Left forelimb (tissue), 1 donor: ENCODE measurements at places on chromosomes 11 and 22.
A peak's percentile ranks its signal among the peaks of the same experiment; 100 is the strongest.

- no peak for DNase-seq
Measured at GRCh38 chr11:132258875-132259274, 888.5 kb downstream of the NTM start.

GRCh38 chr22:42145175-42145574 is 14.6 kb upstream of the CYP2D6 start:
- DNase-seq, result no peak

GRCh38 chr11:45655012-45655283 is 10.5 kb downstream of the CHST1 start:
- DNase-seq, result no peak

GRCh38 chr11:118078911-118079411 is 2.1 kb downstream of the TMPRSS4 start:
- no peak for DNase-seq

DNA sequence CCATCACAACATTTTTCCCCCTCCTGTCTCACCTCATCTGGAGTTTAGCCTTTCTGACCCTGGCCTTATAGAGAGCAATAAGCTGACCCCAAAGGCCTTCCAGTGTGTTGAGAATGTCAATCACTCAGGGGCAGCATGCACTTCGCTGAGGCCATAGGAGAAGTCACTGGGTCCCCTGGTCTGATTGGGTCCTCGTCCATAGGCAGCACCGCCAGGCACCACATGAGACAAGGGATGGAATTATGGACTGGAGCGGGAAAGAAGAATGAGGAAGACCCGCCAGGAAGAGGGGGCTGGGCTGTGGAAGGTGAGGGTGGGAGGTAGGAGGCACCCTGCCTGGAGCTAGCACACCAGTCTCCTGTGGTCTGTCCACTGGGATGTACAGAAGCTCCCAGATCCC is 72.9 kb downstream of the DSCAML1 start:
- DNase-seq, result no peak

- DNase-seq, result no peak
Measured at GRCh38 chr22:48079505-48080290, 1317.2 kb downstream of the TBC1D22A start.

DNA sequence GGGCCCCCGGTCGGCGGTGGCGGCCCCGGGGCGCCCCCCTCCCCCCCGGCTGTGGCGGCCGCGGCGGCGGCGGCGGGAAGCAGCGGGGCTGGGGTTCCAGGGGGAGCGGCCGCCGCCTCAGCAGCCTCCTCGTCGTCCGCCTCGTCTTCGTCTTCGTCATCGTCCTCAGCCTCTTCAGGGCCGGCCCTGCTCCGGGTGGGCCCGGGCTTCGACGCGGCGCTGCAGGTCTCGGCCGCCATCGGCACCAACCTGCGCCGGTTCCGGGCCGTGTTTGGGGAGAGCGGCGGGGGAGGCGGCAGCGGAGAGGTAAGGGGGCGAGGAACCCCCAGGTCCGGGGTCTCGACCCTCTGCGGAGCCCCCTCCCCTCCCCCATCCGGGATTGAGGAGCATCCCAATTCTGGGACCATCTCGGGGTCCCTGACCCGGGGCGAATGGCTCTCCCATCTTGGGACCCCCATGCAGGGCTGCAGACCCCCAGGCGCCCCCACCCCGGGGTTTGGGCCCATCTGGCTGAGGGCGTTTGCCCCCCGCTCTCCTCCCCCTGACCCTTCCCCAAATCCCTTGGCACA is 431 bp downstream of the KMT2A start:
- DNase-seq, result peak; percentile 70

GRCh38 chr11:70493891-70494290 is 95.6 kb downstream of the CTTN start:
- DNase-seq, result peak; percentile 40

DNA sequence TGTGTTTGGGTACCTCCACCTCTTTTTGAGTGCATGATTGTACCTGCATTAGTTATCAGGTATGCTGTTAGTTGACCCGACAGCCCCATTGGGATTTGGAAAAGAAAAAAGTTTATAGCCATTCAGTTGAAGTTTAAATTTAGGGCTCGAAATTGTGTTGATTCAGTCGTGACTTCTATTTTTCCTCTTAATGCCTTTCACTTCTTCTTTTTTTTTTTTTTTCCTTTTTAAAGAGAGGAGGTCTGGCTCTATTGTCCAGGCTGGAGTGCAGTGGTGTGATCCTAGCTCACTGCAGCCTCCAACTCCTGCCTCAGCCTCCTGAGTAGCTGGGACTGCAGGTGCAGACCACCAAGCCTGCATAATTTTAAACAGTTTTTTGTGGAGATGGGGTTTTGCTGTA is 2.3 kb downstream of the STT3A start:
- DNase-seq, result no peak

GRCh38 chr11:59174664-59175033 is 2.7 kb downstream of the DTX4 start:
- DNase-seq, result no peak

- no peak for DNase-seq
Measured at GRCh38 chr22:28148816-28149465, 229.9 kb upstream of the PITPNB start.

DNA sequence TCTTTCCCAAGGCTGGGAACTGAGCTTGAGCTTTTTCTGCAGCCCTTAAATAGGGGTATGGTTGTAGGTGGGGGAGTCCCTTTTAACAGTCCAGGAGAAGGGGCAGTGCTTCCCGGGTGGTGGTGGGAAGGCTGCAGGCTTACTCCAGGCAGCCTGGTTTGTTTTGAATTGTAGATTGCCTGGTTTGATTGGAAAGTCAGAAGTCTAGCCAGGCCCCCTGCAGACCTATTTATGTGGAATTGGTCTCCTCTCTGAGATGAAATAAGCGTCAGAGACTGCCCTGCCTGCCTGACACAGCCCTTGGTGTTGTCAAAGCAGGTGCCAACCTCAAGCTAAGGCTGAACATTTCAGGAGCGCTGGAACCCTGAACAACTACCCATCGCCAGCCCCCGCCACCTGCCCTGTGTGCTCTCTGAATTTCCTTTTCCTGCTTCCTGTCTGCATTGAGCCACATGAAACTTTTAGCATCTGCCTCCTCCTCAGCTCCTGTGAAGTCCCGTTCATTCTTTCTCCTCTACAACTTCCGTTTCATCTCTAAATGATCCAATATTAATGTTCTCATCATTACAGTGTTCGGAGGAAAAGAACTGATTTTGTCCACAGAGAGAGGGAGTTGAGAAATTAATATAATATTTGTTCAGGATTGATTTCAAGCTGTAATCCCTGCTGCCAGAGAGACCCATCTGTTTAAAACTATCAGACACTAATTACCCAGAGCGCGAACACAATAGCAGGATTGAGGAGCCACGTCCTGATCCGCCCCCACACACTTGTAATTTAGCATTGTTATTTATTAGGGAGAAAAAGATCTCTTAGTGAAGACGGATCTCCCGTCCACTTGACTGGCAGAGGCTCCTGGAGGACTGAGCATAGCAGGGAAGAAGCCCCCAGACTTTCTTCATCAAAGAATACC is 136.5 kb downstream of the TRIM29 start:
- no peak for DNase-seq

DNA sequence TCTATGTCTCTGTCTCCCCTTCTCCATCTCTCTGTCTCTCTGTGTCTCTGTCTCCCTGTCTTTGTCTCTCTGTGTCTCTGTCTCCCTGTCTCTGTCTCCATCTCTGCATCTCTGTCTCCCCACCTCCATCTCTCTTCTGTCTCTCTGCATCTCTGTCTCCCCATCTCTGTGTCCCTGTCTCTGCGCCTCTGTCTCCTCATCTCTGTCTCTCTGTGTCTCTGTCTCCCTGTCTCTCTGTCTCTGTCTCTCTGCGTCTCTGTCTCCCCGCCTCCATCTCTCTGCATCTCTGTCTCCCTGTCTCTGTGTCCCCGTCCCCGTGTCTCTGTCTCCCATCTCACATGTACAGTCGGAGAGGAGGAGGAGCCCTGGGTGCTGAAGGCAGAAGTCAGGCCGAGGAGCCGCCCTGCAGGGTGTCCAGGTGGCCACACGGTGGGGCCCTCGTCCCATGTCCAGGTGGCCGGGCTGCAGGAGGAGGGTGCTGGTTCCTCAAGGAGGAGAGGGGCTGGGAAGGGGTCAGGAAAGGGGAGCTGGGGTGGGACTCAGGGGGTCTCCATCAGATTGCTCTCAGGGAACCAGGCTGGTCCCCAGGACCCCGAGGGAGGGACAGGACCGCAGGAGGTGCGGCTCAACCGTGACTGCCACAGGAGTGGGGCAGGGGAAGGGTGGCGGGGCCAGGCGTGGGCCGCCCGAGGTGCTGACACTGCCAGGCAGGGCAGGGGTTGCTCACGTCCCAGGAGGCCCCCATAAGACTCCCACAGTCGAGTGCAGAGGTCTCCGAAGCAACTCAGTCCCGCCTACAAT is 25.6 kb upstream of the TH start:
- DNase-seq, result peak; percentile 87

GRCh38 chr22:27108425-27109114 is 451.2 kb downstream of the MIAT start:
- no peak for DNase-seq

DNA sequence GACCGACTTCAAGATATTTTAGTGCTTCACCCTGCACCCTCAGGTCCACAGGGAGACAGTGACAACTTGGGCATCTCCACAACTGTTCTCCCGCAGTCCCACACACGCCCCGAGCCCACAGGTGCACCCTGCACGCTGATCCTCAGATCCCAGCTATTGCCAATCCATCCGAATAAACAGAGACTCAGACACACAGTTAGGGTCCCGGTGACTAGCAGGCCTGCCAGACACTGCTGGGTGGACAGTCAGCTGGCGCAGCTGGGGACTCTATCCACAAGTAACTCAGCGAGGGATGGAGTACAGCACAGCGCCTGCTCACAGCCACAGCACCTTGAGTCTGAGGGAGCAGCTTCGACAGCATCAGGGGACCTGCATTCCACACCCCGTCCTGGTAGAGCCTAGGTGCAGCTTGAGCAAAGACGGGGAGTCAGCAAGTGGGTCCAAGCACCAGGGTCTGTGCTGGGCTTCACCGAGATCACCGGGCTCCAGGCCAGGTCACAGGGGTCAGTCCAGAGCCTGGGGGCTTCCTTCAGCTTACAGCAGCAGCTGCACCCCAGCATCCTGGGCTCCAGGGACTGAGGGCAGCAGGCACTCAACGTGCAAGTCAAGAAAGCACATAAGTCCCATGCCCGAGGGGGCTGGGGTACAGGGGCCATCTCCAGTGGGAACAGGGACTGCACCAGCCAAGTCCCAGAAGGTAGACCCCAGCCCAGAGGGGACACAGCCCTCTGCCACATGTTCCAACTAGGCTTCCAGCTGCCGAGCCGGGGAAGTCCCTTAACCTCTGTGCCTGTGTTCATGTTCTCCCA is 7.6 kb downstream of the RPL3 start:
- DNase-seq, result no peak

GRCh38 chr11:125281831-125282595 is 117.5 kb downstream of the PKNOX2 start:
- no peak for DNase-seq

DNA sequence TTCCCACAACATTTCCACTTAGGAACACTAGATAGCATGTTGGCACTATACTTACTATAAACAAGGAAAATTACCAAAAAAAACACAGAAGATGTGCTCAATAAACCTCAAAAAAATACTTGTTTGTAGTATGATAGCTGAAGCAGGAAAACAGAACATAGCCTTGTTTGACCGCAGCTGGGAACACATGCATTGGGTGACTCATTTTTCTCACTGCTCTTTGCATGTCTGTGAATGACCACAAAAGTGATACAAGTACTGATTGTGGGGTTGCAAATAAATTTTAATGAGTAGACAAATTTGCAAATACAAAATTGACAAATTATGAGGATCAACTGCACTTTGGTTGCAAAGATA is 22.8 kb upstream of the GUCY1A2 start:
- DNase-seq, result no peak

- DNase-seq, result no peak
Measured at GRCh38 chr11:127130321-127130720, 129.8 kb upstream of the KIRREL3 start.

GRCh38 chr22:38941488-38941987 is 15.9 kb upstream of the APOBEC3A start:
- no peak for DNase-seq

- DNase-seq, result no peak
Measured at GRCh38 chr22:29000641-29001040, 61.0 kb downstream of the C22orf31 start.

- DNase-seq, result no peak
Measured at GRCh38 chr11:73001615-73002014, 140.5 kb downstream of the FCHSD2 start.

DNA sequence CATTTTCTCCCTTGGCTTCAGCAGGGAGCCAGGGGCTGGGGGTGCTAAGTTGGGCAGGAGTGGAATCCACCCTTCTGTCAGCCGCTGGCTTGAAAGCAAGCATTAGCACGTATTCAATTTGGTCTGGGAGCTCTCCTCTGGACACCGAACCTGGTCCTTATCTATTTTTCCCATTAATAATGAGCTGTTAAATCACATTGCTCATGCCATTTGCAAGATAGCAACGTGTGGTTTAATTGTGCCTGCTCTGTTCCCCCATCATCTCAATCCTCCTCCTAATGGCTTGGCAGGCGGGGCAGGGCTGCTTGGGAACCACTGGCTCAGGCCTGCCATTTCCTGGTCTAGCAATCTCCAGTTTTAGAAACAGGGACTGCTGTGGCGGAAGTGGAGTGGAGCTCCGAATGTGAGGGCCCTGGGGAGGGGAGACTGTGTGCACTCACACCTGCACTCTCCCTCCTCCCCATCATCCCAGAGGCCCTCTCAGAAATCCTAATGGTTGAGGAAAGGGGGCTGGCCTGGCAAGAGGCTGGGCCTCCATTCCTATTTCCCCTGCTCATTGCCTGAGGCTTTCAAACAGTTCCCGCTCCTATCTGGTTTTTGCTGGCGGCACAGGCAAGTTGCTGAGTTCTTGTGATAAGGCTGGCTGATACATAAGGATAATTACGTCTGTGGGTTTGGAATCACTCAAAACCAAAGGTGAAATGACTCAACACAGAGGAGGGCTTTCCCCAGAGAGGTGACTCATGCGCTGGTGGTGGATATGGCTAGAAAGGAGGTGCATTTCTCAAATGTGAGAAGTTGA is 201.2 kb upstream of the E2F8 start:
- no peak for DNase-seq

GRCh38 chr11:130212431-130212961 is 52.9 kb downstream of the ST14 start:
- peak; percentile 60 for DNase-seq

DNA sequence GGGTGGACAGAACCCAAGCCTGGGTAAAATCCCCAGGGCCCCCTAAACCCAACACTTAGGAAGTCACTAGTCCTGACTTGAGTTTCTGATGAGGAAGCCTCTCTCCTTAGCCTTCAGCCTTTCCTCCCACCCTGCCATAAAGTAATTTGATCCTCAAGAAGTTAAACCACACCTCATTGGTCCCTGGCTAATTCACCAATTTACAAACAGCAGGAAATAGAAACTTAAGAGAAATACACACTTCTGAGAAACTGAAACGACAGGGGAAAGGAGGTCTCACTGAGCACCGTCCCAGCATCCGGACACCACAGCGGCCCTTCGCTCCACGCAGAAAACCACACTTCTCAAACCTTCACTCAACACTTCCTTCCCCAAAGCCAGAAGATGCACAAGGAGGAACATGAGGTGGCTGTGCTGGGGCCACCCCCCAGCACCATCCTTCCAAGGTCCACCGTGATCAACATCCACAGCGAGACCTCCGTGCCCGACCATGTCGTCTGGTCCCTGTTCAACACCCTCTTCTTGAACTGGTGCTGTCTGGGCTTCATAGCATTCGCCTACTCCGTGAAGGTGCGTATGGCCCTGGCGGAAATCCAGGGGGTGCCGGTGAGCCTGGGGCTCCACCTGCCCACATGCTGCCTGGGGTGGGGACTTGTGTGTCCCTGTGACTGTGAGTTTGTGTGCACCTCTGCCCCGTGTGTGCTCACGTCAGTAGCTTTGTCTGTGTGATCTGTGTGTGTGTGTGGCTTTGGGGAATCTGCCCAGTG is at the start of gene IFITM1:
IFITM1 (plus strand) TSS at position 254 of the 767 bp plus-strand sequence; CDS start at position 385, 131 bp downstream.
- DNase-seq, result no peak
